NCI-H2081 treated with DMSO at 0.1 percent for 48 hours (cell line): ENCODE measurements at places on chromosomes 3 and 15.

GRCh38 chr3:53190659-53191058, 29.6 kb downstream of the PRKCD start:
- DNase-seq: no peak

GRCh38 chr3:68458581-68458980, 473.8 kb downstream of the TAFA4 start:
- DNase-seq: no peak

DNA sequence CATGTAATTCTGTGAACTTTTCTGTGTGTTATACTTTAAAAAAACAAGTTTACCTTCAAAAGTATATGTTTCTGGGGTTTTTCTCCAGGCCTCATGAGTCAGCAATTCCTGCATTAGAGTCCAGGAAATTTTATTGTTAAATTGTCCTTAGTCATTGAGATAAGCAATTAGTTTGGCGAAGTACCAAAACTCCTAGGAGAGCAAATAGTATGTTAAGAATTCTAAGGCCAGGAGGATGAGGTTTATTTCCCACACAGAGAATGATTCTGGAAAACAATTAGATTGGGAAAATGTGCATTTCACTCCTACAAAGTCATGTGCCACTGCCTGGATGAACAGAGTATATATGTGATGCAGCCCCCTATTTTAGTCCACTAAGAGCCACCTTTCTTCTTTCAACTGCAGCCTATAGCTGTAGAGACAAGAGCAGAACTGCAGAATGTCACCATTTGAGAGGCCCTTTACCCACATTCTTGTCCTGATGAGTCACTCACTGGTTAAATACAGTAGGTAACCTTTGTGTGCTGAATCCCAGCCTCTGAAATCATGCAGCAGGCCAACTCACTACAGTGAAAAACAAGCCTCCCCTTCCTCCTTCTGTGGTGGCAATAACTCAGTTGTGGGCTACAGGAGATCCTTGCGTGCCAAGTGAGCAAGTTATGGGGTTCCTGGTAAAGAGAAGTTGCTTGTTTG, 452.8 kb upstream of the THBS1 start:
- no peak for DNase-seq

DNA sequence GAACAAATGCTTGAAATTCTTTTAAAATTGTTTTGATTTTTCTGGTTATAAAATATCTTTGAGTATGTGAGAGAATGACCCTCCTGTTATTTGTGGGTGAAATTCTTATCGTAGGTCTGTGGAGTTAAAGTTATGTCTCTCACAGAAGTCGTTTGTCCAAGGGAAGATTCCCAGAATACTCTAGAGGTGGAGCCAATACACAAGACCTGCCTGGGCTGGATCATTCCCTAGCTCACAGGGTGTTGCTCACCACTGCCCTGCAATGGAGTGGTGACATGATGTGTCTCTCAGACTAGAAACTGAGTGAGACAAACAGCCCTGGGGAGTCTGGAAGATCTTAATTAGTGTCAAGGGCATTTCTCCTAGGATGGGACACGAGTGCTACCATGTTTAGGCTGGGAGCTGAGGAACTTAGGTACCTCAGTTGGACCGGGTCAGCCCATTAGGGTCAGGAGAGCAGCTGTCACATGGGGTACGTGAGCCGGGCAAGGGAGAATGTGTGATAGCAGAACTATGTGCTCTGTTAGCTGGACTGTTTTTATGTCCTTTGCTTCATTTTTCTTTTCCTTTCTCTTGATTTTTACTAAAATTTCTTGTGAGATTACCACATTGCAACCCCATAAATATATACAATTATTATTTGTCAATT, 53.6 kb upstream of the MYO5C start:
- no peak for DNase-seq

DNA sequence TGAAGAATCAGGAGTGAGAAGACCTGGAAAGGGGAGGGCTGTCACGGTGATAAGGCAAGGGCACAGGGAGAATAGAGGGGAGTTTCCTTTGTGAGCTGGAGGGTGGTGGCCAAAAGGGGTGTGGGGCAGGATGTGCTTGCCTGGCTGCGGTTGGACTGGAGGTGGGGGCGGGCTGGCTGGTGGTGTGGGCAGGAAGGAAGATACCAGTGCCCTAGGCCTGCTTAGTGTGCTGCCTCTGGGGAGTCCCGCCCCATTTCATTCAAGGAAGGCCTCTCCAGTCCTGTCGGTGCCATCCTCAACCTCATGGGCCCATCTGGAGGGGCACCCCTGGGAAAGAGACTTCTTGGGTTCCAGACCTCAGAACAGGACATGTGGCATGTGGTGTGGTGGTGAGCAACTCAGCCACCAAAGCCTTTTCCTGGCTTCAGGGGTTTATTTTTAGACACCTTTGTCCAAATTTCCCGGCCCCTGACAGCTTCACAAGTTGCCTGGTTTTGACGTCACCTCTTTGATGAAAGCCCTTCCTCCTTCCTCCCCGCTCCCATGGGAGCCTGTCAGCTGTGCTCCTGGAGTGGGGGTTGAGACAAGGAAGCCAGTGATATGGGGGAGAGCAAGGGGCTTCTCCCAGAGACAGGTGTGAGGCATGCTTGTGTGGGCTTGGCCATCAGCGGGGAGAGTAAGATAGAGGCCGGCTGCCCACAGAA, 15.6 kb downstream of the TEX264 start:
- no peak for DNase-seq

DNA sequence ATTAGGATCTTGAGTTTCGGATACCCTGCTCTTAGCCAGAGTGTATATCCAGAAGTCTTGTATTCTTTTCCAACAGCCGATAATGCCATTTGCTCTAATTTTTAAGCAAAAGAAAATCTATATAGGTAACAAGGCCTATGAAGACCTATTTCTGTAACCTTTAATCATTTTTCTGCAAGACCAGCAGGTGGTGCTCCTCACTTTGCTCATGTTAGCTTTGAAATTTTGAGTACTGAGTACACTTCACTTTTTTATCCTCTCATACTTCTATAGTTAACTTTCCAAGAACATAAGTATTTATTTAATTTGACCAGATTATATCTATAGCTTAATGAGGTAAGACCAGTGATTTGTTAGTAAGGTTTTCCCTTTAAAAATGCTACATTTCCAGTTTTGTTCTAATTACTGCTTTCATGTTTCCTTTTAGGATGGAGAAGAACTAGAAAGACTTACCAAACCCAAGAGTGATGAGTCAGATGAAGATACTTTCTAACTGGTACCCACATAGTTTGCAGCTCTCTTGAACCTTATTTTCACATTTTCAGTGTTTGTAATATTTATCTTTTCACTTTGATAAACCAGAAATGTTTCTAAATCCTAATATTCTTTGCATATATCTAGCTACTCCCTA, 20.5 kb downstream of the SLC35A5 start:
- no peak for DNase-seq

- DNase-seq: no peak
Measured at GRCh38 chr3:99578339-99578970, 59.9 kb upstream of the COL8A1 start.

DNA sequence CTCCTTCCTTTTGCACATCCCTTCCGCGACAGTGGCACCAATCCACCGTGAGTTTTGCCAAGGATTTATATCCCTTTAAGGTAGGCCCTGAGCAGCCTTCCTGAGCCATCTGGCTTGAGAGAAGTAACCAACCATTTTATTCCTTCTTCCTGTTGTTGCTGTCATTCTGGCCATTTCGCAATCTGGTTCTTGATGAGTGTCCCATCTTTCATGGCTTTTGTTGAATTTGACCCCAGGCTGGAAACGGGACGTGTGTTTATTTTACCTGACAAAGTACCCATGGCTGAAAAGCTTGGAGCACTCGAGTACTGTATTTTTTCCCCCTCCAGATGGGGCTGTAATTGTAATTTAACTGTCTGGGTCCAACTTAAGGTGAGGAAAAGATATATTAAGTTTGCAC, 173.4 kb downstream of the WNT5A start:
- no peak for DNase-seq

GRCh38 chr15:25739687-25740121, 123.4 kb downstream of the ATP10A start:
- DNase-seq: peak; percentile 71

DNA sequence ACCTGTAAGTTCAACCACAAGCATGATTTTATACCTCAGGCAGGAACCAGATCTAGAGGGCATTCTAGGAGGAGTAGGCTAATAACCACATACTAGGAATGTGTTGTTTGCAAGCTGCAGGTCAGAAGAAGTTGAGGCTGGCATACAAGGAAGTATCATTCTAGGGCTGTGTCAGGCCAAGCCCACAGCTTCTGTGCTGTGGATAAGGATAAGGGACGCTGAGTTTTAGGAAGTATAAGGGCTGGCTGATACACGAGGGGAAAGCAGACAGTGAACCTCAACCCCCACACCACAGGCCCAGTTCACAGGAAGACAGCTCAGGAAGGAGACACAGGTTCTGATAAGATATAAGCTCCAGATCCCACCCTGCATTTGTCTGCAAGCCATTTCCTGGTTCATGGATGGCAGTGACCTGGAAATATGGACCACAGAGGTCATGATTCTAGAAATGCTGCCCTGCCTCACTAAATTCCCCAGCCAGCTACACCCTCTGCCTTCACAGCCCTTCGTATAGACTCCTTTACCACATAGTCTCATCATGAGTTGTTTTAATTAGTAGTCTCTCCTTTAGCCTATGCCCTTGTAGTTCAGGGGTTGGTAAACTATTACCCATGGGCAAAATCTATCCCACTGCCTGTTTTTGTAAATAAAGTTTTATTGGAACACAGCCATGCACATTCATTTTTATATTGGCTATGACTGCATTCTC, 260.7 kb downstream of the OPA1 start:
- no peak for DNase-seq

- no peak for DNase-seq
Measured at GRCh38 chr3:157040456-157040855, 119.5 kb downstream of the CCNL1 start.

- DNase-seq: no peak
Measured at GRCh38 chr15:99433026-99433756, 132.6 kb upstream of the MEF2A start.

- DNase-seq: no peak
Measured at GRCh38 chr15:52255008-52255407, 40.6 kb downstream of the MYO5C start.

- DNase-seq: no peak
Measured at GRCh38 chr3:86995537-86995936, 4.6 kb upstream of the VGLL3 start.

GRCh38 chr3:11230125-11230524, 42.1 kb upstream of the ATG7 start:
- DNase-seq: no peak

- peak; percentile 64 for DNase-seq
Measured at GRCh38 chr15:48285329-48286214, 45.7 kb upstream of the DUT start.

- DNase-seq: no peak
Measured at GRCh38 chr3:107128946-107129345, 248.3 kb upstream of the CCDC54 start.

GRCh38 chr3:104878395-104878794, 488.3 kb upstream of the ALCAM start:
- no peak for DNase-seq

GRCh38 chr3:168162172-168162571, 66.4 kb upstream of the GOLIM4 start:
- no peak for DNase-seq

DNA sequence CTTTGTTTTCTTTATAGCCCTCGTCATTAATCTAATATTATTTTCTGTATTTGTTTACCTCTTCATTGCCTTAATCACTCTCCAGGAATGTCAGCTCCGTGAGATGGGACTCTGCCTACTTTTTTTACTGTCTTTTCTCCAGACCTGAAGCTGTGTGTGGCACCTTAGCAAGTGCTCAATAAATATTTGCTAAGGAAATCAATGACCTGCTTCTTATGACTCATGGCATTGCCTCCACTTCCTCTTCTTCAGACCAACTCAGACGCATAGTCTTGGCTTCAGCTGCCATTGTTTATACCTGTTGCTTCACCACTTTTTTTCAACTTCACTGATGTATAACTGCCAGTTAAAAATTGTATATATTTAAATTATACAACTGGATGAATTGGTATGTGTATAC, 218.5 kb upstream of the CMC1 start:
- no peak for DNase-seq

GRCh38 chr3:192597913-192598312, 129.4 kb downstream of the FGF12 start:
- DNase-seq: no peak

- no peak for DNase-seq
Measured at GRCh38 chr15:50261981-50262380, 3.5 kb downstream of the HDC start.

DNA sequence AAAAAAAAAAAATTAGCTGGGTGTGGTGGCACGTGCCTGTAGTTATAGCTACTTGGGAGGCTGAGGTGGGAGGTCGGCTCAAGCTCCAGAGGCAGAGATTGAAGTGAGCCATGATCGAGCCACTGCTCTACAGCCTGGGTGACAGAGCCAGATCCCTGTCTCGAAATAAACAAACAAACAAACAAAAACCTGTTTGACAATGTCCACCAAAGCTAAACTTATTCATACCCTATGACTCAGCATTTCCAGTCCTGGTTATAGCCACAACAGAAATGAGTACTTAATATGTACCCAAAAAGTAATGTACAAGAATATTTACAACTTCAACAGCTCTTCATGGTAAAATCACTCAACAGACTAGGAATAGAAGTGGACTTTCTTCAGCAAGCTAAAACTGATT, 31.1 kb downstream of the SERP1 start:
- no peak for DNase-seq

GRCh38 chr3:182389071-182389815, 404.1 kb upstream of the ATP11B start:
- DNase-seq: peak; percentile 89

DNA sequence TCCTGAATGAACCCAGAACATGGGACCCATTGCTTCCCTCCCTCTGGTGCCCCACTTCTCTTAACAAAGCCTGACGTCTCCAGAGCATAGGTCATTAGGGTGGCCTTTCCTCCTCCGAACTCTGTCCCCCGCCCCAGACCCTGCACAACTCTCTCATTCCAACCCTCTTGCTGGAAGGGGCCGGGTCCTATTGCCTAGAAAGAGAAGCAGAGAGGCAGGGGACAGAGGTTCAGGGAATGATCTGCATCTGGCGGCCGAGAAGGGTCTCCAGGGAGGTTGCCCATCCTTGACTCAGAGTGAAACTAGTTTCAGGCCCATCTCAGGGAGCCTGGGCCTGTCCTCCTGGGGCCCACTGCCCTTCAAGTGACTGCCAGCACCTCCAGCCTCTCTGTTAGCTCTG, 79.0 kb downstream of the LINGO1 start:
- DNase-seq: no peak

GRCh38 chr3:89474333-89475130, 367.1 kb downstream of the EPHA3 start:
- no peak for DNase-seq
